ENCODE measurements at places on chromosomes 6 and 20.

DNA sequence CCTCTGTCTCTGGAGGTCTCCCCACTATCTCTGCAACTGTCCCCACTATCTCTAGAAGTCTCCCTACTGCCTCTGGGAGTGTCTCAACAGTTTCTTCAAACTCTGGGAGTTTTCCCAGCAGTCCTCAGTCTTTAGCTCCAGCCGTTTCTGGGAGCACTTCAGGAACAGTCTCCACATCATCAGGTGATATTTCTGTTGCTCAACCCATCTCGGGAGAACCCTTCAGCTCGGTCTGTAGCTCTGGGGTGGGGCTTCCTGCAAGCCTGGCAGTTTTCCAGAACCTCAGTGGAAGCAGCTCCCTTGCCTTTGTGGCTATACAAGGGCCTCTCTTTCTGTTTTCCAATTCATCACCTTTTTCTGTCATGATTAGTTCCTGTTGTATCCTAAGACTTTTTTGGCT is 3.0 kb upstream of the SFTA2 start:
- H3K27me3 ChIP-seq: no peaks in the 10 kb centered on the region
- H3K36me3 ChIP-seq: no peaks in the 10 kb centered on the region
- no peak for DNase-seq
- H3K4me1 ChIP-seq: no peaks in the 10 kb centered on the region

DNA sequence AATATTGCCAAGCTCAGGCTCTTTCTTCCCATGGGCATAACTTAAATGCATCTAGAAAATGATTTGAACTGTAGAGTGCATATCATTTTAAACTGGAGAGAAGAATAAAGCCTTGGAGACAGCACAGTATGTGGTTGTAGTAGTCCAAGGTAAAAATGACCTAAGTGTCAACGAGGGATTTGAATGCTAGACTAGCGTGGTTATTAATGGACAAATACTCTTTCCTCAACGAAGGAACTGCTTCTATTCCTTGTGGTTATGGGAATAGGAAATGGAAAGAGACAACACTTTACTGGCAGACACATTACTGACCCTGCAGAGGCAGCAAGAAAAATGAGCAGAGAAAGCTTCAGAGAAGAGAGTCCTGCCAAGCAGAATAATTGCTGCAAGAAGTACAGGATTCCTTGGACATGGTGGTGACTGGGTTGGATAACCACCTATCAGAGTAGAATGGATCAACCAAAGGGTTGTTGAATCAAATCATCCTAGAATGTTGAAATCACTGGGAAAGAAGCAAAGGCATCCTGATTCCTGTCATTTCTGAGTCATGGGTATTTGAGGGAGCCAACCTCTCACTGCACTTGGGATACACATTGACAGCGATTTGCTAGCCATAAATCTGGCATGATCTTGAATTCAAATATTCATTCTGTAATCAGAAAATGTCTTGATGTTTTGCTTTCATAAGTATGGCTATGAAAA is 258.1 kb upstream of the EPHA7 start:
- no peaks in the 10 kb centered on the region for H3K27me3 ChIP-seq
- H3K36me3 ChIP-seq: no peaks in the 10 kb centered on the region
- no peak overlapping the region for H3K4me3 ChIP-seq
- H3K27ac ChIP-seq: no peak overlapping the region
- H3K4me1 ChIP-seq: no peaks in the 10 kb centered on the region

DNA sequence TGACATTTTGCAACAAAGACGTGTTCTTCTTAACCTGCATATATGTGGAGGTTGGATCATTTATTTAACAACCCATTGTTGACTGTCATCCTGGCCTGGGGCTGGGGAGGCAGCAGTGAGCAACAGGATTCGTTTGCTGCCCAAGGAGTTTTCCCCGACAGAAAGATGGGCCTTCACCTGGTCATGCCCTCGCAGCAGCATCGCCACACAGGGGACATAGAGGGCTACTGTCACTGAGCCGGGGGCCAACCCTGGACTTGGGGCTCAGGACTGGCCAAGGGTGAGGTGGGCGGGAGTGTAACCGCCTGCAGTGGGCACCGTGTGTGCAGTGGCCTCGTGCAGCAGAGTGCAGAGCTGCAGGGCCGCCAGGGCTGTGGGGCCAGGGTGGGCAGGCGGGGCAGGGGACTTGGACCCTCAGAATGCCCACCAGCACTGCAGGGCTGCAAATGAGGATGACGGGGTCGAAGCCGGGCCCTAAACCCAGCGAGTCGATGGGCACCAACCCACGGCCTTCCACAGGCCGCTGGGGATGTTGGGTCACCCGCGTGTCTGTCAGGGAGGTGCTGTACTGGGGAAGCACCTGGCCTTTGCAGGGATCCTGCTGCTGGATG is 11.8 kb downstream of the DUSP22 start:
- no peak overlapping the region for H3K27ac ChIP-seq
- H3K4me3 ChIP-seq: no peak overlapping the region
- no peaks in the 10 kb centered on the region for H3K4me1 ChIP-seq
- H3K27me3 ChIP-seq: no peaks in the 10 kb centered on the region
- H3K36me3 ChIP-seq: no peaks in the 10 kb centered on the region

GRCh38 chr20:16243470-16243869 is 329.8 kb downstream of the KIF16B start:
- H3K4me3 ChIP-seq: no peak overlapping the region
- no peaks in the 10 kb centered on the region for H3K36me3 ChIP-seq
- H3K27ac ChIP-seq: no peak overlapping the region
- H3K4me1 ChIP-seq: no peaks in the 10 kb centered on the region

GRCh38 chr6:3940703-3941102 is 91.5 kb downstream of the FAM50B start:
- H3K36me3 ChIP-seq: no peaks in the 10 kb centered on the region
- no peaks in the 10 kb centered on the region for H3K27me3 ChIP-seq
- H3K4me1 ChIP-seq: no peaks in the 10 kb centered on the region
- DNase-seq: no peak
- no peak overlapping the region for H3K27ac ChIP-seq
- H3K4me3 ChIP-seq: no peak overlapping the region

- no peak for DNase-seq
- H3K4me1 ChIP-seq: no peaks in the 10 kb centered on the region
- H3K27me3 ChIP-seq: no peaks in the 10 kb centered on the region
- H3K4me3 ChIP-seq: no peak overlapping the region
- H3K27ac ChIP-seq: no peak overlapping the region
These were observed 369.1 kb upstream of the FLRT3 start for GRCh38 chr20:14706555-14706954.

DNA sequence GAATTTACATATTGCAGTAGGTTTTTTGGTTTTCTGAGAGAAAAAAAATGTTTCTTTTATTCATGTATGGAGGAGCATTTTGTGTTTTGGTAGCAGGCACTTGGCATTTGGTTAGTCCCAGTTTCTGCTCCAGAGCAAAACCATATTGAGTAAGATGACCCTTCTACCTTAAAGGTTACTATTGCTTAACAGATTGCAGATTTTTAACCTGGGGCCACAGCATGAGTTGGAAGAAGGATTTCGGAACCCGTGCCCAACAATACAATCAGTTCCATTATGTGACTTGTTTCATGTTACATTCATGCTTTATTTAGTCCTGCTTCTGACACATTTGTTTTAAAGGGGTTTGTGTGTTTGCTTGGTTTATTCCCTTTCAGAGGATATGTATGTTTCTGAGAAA is 496.3 kb downstream of the TFAP2B start:
- H3K36me3 ChIP-seq: no peaks in the 10 kb centered on the region
- DNase-seq: no peak
- H3K27me3 ChIP-seq: no peaks in the 10 kb centered on the region
- H3K4me1 ChIP-seq: no peaks in the 10 kb centered on the region
- no peak overlapping the region for H3K27ac ChIP-seq

DNA sequence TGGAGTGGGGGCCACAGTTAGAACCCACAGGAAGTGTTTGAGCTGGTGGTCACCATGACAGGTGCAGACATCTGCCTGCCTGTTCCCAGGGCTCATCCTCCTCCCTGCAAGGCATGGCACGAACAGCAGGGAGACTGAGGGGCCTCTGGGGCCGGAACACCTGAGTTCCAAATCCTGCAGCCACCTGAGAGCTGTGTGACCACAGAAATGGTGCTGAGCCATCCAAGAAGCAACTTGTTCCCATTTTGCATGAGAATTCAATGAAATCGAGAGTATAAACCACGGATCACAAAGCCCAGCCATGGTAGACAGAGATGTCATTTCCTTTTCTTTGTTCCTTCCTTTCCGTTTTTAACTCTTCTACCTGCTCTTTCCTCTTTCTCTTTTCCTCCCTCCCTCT is 268.6 kb downstream of the FOXA2 start:
- DNase-seq: no peak
- no peaks in the 10 kb centered on the region for H3K27me3 ChIP-seq
- H3K27ac ChIP-seq: no peak overlapping the region
- H3K4me3 ChIP-seq: no peak overlapping the region
- H3K4me1 ChIP-seq: no peaks in the 10 kb centered on the region

DNA sequence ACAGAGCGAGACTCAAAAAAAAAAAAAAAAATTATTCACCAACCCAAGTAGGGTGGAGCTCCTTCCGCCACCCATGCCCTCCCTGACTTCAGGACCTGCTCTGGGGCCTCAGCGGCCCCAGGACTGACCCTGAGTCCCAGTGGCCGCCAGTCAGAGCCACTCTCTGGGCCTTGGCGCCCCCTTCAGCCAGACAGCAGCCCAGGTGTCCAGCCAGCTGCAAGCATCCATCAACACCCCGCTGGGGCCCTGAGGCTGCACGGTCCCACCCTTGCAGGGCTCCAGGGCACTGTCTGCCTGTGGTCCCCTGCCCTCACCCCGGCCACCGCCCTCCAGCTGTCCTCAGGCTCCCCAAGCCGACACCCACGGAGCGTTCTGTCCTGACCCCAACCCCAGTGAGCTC is 11.4 kb upstream of the KCNQ2 start:
- peaks cover 6% of the 10 kb centered on the region for H3K36me3 ChIP-seq
- DNase-seq: no peak
- peaks cover 3% of the 10 kb centered on the region for H3K27me3 ChIP-seq

DNA sequence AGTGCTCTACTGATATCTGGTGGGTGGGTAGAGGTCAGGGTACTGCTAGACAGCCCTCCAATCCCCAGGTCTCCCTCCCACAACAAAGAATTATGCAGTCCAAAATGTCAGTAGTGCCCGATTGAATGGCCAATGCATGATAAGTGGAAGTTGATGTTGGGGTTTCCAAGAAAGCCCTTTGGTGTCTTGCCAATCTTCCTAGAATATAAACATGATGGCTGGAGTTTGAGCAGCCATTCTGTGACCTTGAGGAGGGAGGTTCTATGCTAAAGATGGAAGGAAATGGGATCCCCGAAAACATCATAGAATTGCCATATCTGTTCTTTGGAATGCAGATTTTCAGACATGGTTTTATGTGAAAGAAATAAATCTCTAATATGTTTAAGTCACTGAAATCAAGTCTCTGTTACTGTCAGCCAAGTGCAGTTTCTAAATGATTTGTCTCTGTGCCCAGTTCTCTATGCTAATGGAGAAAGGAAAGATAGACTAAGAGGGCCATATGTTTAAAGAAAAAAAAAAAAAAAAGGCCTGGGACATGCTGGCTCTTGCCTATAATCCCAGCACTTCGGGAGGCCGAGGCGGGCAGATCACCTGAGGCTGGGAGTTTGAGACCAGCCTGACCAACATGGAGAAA is 32.8 kb upstream of the PTPN1 start:
- H3K4me1 ChIP-seq: peaks cover 17% of the 10 kb centered on the region
- no peaks in the 10 kb centered on the region for H3K36me3 ChIP-seq
- DNase-seq: no peak
- H3K27me3 ChIP-seq: no peaks in the 10 kb centered on the region
- H3K4me3 ChIP-seq: no peak overlapping the region
- H3K27ac ChIP-seq: no peak overlapping the region

DNA sequence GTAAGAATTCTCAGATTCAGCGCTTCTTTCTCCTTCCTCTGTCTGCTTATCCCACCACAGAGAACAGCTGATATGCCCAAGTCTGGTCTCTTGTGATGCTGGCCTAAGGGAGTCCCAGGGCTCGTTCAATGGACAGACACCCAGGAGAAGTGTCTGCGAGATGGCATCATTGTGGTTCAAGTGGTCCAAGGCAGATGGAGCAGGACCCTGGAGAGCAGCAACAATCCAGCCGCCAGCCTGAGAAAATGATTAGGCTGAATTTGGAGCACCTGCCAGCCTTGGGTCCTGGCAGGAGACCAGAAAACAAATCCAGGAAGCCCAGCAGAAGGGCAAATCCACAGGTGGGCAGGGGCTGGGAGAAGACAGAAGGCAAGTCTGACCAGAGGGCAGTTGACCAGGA is 145.8 kb downstream of the PTPRT start:
- DNase-seq: no peak
- no peaks in the 10 kb centered on the region for H3K36me3 ChIP-seq
- H3K4me3 ChIP-seq: no peak overlapping the region

DNA sequence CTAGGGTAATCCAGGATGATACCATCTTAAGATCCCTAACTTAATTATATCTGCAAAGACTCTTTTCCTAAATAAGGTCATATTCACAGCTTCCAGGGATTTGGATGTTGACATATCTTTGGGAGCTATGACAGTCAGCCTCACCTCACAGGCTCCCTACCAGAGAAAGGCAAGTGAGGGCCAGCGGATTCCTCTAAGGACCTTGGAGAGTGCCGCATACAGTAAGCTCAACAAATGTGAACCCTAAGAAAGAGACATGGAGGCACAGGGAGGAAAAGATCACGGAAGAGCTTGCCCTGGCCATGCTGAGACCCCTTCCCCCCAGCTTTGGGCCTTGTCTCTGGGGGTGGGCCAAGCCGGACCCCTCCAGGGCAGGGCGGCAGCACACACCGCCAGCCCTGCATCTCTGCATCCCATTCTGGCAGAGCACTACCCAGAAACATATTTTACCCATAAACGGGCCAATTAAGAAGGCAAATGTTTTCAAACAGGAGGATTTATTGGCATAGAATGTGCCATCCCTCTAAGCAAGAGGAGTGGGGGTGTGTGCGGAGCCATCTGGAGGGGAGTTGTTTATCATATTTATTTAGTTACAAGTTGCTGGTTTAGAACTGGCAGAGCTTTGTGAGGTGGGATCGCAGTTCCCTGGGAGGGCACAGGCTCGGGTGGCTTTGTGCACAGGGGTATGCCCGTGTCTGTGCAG is 55.4 kb downstream of the CHMP4B start:
- no peak for DNase-seq
- H3K36me3 ChIP-seq: no peaks in the 10 kb centered on the region
- no peaks in the 10 kb centered on the region for H3K27me3 ChIP-seq
- H3K27ac ChIP-seq: no peak overlapping the region
- no peaks in the 10 kb centered on the region for H3K4me1 ChIP-seq
- no peak overlapping the region for H3K4me3 ChIP-seq

GRCh38 chr6:4100655-4101054 is 21.7 kb upstream of the FAM217A start:
- no peak for DNase-seq
- H3K27me3 ChIP-seq: no peaks in the 10 kb centered on the region

- no peaks in the 10 kb centered on the region for H3K36me3 ChIP-seq
- no peak overlapping the region for H3K4me3 ChIP-seq
- no peak for DNase-seq
These were observed 195.6 kb downstream of the PKHD1 start for GRCh38 chr6:51891784-51892183.

Measured in right atrium auricular region (tissue), 2 donors.